Liver (tissue), 10 donors: ENCODE measurements at places on chromosomes 1 and 21. TPM values are rescaled to one million over a fixed set of nuclear protein-coding genes. Genes with fewer than 3 reads are reported as not detected.

- H3K4me1 ChIP-seq, result no peaks in the 10 kb centered on the region
- DNase-seq, result no peak
- H3K27me3 ChIP-seq, result no peaks in the 10 kb centered on the region
- no peak overlapping the region for H3K27ac ChIP-seq
These were observed 84.4 kb upstream of the CXADR start for GRCh38 chr21:17428484-17428869.

DNA sequence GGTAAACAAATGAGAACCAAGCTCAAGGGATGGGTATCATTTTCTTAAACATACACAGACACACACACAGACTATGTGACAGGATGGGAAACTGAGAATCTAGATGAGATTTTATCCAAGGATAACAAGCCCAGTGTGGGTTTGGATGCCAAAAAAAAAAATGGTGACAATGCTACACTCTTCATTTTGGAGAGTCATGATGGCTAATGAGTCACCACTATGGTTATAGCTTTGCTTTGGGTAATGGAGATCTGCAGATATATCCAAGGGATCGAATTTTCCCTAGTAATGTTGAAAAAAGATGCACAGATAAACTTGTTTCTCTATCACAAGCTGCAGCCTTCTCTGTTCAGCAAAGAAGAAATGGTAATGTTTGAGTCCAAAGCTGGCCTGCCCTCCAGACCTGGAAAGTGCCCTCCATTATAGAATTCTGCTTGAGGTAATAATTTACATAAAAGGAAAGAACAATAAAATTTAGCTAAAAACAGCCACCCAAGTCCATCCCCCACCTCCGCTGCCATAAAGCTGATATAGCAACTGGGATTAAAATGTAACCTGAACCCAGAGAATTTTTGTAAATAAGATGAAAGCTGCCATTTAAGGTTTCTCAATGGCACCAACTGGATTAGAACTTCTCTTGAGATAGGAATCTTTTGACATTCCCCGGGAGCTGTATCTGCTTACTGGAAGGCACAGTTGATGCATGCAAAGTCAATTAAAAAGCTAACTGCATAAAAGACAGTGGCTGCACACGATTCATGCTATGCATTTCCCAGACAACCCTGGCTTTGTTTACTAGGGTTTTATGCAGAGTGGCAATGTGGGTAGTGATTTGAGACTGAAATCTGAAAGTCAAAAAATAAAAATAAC, 395.2 kb upstream of the LYPLAL1 start:
- no peak for DNase-seq
- H3K4me1 ChIP-seq, result no peaks in the 10 kb centered on the region
- no peaks in the 10 kb centered on the region for H3K27me3 ChIP-seq
- no peak overlapping the region for H3K27ac ChIP-seq
- no peak overlapping the region for H3K4me3 ChIP-seq
- H3K36me3 ChIP-seq, result no peaks in the 10 kb centered on the region

Gene CCDC24
- total RNA-seq, result 0.92 TPM

GRCh38 chr1:174209347-174210187, 50.2 kb downstream of the RABGAP1L start:
- H3K4me3 ChIP-seq, result no peak overlapping the region
- no peak overlapping the region for H3K27ac ChIP-seq
- no peaks in the 10 kb centered on the region for H3K36me3 ChIP-seq
- no peaks in the 10 kb centered on the region for H3K4me1 ChIP-seq
- no peak for DNase-seq

Gene TMPRSS3
- 0.50 TPM for total RNA-seq

- no peaks in the 10 kb centered on the region for H3K36me3 ChIP-seq
- DNase-seq, result no peak
- H3K27ac ChIP-seq, result no peak overlapping the region
- no peak overlapping the region for H3K4me3 ChIP-seq
These were observed 485.5 kb downstream of the DISC1 start for GRCh38 chr1:232112076-232112475.

- no peak for DNase-seq
- H3K4me1 ChIP-seq, result no peaks in the 10 kb centered on the region
- H3K27ac ChIP-seq, result no peak overlapping the region
These were observed 163.2 kb upstream of the NBPF11 start for GRCh38 chr1:148315071-148315811.

- no peak overlapping the region for H3K27ac ChIP-seq
- H3K4me1 ChIP-seq, result peaks cover 3% of the 10 kb centered on the region
- no peak overlapping the region for H3K4me3 ChIP-seq
- no peaks in the 10 kb centered on the region for H3K36me3 ChIP-seq
- DNase-seq, result peak; percentile 39
- H3K27me3 ChIP-seq, result no peaks in the 10 kb centered on the region
These were observed 158.9 kb upstream of the COA6 start for GRCh38 chr1:234214129-234214910.
